ENCODE measurements at places on chromosomes 11 and 22.

DNA sequence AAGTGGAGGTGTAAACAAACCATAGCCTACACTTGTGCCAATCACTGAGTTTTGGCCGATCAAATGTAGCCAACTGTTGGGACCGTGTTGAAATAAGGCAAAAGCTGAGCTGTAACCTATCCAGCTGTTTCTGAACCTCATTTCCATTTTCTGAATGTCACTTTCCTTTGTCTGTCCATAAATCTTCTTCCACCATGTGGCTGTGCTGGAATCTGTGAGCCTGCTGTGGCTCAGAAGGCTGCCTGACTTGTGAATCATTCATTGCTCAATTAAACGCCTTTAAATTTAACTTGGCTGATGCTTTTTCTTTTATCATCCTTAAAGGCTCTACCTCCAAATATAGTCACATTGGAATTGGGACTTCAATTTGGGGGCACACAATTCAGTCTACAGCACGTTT is 203.1 kb upstream of the MPPED2 start:
- no peak for DNase-seq

DNA sequence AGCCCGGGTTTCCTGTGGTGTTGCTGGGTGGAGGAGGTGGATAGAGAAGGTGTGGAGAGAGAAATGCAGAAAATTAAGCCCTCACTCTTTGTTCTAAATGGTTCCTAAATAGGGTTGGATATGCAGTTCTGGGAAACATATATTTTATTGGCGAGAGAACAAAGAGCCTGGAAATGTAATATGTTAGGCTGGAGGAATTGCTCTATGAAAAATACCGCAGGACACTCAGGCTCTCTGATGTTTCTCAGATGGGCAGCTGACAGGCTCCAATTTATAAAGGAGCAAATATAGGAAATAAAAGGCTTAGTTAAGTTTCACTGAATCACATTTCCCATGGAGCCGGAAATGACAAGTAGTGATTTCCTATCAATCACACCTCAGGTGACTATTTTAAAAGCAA is 428.0 kb downstream of the TMEM135 start:
- no peak for DNase-seq

DNA sequence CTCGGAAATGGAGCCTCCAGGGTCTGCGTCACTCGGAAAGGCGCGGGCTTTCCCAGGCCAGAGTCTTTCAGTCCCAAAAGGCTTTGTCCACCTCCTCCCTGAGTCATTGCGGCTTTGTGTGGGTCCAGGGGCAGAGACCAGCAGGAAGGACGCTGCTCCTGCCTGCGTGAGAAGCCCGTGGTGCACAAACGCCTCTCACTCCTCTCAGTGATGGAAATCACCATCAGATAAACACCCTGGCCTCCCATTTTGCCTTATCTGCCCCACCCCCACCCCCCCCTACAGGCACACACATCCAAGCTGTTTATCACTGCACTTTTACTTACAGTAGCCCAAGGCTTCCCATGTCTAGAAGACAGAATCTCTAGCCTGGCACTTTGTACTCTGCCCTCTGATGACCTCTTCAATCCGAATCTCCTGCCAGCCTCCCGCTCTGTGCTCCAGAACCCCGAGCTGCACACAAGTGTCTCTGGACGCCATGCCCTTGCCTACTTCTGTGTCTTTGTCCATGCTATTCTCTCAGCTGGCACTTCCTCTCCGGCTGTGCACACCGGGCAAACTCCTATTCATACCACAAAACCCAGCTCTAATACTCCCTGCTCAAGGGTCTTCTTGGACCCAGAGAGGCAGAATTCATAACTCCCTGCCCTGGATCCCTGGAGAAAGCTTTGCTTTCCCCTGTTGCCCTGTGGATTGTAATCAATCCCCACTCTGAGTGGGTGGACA is 954.6 kb downstream of the TBC1D22A start:
- DNase-seq, result no peak

DNA sequence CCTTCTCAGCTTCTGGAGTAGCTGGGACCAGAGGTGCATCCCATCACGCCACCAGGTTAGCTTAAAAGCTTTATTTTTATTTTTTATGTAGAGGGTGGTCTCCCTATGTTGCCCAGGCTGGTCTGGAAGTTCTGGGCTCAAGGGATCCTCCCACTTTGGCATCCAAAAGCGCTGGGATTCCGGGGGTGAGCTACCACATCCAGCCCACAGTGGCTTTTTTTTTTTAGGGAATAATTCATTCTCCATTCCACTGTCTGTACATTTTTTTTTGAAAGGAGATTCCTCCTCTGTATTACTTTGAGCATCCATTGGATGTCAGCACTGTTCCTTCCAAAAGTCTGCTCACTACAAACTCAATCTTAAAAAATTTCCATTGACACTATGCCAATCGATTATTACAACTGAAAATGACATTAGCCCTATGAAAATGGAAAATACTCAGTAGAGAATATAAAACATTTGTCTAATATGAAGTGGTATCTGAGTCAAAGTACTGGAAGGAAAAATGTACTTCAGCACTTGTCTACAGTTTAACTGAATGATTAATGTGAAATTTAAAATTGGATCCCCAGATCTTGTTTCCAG is 1.3 kb upstream of the LPXN start:
- DNase-seq, result peak; percentile 42

GRCh38 chr11:24734742-24735237 is 237.9 kb downstream of the LUZP2 start:
- DNase-seq, result no peak

GRCh38 chr11:45079943-45080719 is 66.3 kb upstream of the PRDM11 start:
- DNase-seq, result no peak

All from fibroblast of gingiva (primary cell).